ENCODE measurements at places on chromosomes 6 and 20. TPM values are rescaled to one million over a fixed set of nuclear protein-coding genes. Genes with fewer than 3 reads are reported as not detected.

DNA sequence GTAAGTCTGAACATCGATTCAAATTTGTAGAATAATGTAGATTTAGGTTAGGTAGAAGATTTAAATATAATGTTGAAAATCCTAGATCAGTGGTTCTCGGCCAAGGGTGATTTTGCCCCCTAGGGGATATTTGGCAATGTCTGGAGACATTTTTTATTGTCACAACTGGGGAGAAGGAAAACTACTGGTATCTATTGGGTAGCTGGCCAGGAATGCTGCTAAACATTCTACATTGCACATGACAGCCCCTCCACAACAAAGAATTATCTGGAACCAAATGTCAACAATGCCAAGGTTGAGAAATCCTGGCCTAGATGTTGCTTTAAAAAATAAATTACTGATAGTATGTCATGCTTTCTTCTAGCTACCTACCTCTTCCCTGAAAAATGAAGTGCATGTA, 76.1 kb downstream of the HIVEP2 start:
- H3K36me3 ChIP-seq: peaks cover 2% of the 10 kb centered on the region
- no peak overlapping the region for H3K27ac ChIP-seq
- H3K4me1 ChIP-seq: peaks cover 88% of the 10 kb centered on the region
- H3K4me3 ChIP-seq: no peak overlapping the region
- H3K27me3 ChIP-seq: no peaks in the 10 kb centered on the region

DNA sequence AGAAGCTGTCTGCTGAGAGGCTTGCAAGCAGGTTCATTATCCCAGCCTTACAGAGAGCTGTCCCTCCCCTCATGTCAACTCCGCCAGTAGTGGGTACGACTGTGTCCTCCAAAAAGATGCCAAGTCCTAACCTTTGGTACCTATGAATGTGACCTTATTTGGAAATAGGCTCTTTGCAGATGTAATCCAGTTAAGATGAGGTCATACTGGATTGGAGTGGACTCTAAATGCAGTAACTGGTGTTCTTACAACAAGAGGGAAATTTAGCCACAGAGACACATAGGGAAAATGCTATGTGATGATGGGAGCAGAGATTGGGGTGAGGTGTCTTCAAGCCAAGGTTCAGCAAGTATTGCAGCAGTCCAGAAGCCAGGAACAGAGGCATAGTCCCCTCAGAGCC, 90.8 kb upstream of the FOXP4 start:
- H3K27me3 ChIP-seq: peaks cover 3% of the 10 kb centered on the region
- no peak overlapping the region for H3K27ac ChIP-seq
- H3K4me1 ChIP-seq: no peaks in the 10 kb centered on the region
- no peak for DNase-seq
- H3K36me3 ChIP-seq: no peaks in the 10 kb centered on the region
- H3K4me3 ChIP-seq: no peak overlapping the region

DNA sequence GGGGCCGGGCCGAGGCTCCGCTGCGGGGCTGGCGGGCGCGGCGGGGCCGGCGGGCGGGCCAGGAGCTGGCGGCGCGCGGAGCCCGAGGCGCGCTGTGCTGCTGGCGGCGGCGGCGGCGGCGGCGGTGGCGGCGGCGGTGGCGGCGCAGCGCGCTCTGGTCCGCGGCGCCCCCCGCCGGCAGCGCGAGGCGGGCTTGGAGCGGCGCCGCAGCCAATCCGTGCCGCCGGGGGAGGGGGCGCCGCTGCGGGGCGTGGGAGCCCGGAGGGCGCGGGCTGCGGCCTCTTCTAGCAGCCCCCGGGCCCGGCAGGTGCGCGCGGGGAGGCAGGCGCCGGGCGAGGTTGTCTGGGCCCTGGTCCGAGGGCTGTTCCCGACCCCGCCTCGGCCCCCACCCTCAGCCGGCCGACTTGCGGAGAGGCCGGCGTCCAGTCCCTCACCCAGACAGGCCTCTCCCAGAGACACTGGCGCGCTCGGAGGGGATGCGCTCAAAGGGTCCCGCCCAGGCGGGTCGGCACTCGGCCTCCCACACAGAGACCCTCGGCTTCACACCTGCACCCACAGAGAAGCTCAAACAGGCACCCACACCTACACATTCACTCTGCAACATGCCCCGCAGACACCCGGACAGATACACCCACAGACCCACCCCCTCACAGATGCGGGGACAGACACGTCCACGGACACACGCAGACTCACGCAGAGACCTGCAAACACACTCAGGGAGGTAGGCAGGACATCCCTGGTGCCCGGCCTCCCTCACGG, at the start of gene RIMS4:
TSS of gene RIMS4 (minus strand) at position 156 of the 759 bp plus-strand sequence. CDS start 275 bp downstream, outside the sequence.
- peaks cover 5% of the 10 kb centered on the region for H3K4me1 ChIP-seq
- no peak within 1 kb of the TSS for H3K27ac ChIP-seq
- DNase-seq: no peak
- H3K36me3 ChIP-seq: no peaks in the 10 kb centered on the region
- peak within 1 kb of the TSS; percentile 20 for H3K4me3 ChIP-seq

- peak overlapping the region; percentile 95 for H3K4me3 ChIP-seq
- peaks cover 26% of the 10 kb centered on the region for H3K36me3 ChIP-seq
- DNase-seq: peak; percentile 83
These were observed 927 bp downstream of the ASXL1 start for GRCh38 chr20:32358883-32359632.

The GTF3C6 gene
- total RNA-seq: 97.7 TPM

The VWA7 gene
- 2.0 TPM for total RNA-seq

The LY6G6D gene
- not detected for total RNA-seq
